Uterus (tissue), 4 donors: ENCODE measurements at places on chromosomes 6 and 20.
A peak's percentile ranks its signal among the peaks of the same experiment; 100 is the strongest.

- no peak for DNase-seq
Observed at GRCh38 chr6:127100510-127101140, 17.8 kb upstream of the RSPO3 start.

DNA sequence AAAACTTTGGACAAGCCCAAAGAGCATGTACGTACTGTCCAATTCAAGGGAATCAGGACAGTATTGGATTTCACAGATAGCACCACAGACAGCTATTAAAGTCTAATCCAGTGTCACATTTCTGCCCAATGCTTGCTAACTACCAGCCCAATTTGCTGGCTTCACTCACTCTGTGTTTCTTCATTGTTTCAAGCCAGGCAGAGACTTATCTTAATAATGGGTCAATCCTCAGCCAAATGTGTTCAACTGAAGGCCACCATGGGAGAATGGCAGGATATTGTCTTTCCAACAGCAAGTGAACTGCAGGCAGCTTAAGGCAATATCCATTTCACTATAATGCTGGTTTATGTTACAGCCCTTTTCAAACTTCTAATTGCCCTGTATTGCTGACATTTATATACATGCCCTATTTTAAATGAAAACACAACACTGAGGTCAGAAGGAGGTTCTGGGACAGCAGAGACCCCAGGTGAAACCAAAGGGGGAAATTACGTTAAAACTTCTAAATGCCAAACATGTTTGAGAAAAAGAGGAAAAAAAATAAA, 142.1 kb upstream of the RSPO3 start:
- DNase-seq, result no peak

DNA sequence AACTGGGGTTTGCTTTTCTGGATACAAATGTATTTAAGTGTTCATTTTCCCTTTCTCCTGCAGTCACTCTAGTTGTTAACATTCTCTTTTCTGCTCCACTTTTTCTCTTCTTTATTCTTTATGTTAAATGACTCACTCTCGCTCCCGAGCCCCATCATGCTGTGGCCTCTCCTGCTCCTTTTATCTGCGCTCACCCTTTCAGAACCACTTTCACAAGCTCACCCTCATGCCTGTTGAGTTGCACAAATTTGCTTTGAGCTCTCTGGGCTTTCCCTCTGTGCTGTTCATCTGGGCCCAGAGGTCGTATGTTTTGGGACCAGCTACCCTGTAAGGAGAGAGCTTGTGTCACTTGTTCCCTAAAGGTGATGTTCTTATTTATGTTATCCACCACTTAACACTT, 98.1 kb upstream of the ASCC3 start:
- no peak for DNase-seq

DNA sequence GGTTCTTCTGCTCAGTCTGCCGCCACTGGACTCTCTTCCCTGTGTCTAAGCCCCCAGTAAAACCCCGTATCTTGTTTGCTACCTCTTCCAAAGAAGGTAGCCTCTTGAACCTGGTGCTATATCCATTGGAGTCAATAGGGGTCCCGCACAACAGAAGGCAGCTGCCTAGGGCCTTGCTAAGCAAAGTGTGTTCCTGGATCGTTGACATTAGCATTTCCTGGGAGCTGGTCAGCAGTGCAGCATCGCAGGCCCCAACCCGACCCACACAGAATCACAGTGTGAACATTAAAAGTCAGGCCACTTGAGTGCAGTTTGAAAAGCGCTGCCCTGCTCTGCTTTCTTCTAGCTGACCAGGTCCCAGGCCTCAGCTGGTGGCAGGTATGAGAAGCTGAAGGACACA, 2.9 kb downstream of the ADA start:
- no peak for DNase-seq

DNA sequence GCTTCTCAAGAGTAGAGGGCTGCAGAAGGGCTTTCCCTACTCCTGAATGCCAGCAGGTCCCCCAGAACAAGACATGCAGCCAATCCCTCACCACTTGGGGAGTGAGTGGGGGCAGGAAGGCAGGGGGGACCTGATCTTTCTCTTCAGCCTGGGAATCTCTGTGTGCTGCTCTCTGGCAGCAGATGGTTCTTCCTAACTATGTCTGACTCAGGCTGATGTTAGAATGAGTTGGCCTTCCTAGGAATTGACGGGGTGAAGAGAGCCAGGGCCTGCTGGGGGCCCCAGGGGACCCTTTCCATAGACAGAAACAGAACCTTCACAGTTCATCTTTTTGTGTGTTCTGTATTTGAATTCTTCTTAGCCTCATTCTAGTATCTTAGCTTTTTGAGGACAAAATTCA, 29.0 kb upstream of the TCP11 start:
- DNase-seq, result no peak

DNA sequence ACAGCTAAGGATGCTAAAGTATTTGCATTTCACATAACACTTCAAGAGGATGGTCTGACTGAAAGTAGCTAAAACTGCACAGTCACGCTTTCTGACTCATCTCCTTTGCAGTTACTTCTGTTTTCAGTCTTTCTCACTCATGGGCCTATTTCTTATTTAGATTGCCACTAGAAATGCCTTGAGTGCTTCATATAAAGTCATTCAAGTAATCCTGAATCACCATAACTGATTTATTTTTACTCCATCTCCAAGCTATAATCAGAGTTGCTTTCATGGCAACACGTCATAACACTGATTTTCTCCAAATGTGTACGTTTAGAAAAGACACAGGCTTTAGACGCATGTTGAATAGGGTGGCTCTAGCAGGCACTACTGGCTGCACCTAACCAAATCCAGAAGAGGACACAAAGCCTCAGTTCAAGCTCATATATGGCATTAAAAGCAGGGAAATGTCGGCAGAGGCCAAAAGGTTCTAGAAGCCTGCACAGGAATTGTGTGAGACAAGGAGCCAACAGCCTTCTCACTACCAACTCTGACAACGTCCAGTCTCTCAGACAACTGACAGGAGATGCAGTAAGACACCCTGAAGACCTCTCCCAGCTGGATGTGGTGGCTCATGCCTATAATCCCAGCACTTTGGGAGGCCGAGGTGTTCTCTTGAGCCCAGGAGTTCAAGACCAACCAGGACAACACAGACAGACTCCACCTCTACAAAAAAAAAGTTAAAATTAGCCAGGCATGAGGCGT, 64.1 kb upstream of the BEND6 start:
- DNase-seq, result no peak

DNA sequence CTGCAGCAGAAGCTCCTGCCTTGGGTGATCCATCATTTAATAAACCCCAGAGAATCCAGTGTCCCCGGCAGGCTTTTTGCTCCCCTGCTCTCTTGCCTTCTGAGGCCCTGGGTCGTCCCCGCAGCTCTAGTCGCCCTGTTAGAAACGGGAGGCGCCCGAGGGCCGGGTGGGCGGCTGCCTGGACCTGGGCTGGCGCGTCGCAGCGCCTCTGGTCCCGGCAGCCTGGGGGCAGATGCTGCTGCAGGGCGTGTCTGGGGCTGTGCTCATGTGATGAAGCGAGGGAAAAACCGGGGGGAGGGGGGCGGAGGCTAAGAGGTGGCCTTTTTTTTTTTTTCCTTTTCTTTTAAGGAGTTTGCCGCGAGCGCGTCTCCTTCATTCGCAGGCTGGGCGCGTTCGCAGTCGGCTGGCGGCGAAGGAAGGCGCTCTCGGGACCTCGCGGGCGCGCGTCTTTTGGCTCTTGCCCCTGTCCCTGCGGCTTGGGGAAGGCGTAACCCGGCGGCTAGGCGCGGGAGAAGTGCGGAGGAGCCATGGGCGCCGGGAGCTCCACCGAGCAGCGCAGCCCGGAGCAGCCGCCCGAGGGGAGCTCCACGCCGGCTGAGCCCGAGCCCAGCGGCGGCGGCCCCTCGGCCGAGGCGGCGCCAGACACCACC, 394 bp downstream of the AKAP12 start:
- DNase-seq, result peak; percentile 85

DNA sequence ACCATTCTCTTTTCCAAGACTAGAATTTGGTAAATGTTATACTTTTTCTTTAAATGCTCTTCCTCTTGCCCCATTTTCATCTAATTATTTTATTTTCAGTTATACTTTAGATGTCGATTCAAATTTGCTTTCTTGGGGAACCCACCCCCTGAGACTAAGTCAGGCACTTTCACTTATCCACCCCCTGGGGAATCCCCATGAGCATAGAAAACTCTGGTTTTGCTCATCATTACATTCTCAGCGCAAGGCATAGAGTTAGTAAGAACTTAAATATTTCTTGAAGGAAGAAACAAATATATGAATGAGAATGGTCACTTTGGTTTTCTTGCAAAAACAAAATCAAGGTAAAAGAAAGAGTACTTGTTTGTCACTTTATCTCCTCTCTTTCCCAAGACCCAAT, 25.1 kb upstream of the HSF2 start:
- no peak for DNase-seq

GRCh38 chr6:133568970-133569889, 319.7 kb upstream of the TCF21 start:
- DNase-seq, result peak; percentile 35

- no peak for DNase-seq
Observed at GRCh38 chr6:169159331-169159730, 94.3 kb downstream of the THBS2 start.
